ENCODE measurements at places on chromosomes 3 and 15. TPM values are rescaled to one million over a fixed set of nuclear protein-coding genes. Genes with fewer than 3 reads are reported as not detected.
A peak's percentile ranks its signal among the peaks of the same experiment; 100 is the strongest.

GRCh38 chr15:65916664-65917406, 47.5 kb downstream of the RAB11A start:
- peak; percentile 86 for DNase-seq
- no peak overlapping the region for H3K4me3 ChIP-seq
- no peaks in the 10 kb centered on the region for H3K27me3 ChIP-seq
- peaks cover 70% of the 10 kb centered on the region for H3K4me1 ChIP-seq
- H3K36me3 ChIP-seq: peaks cover 3% of the 10 kb centered on the region
- H3K27ac ChIP-seq: peak overlapping the region; percentile 73

Gene UROC1
- not detected for total RNA-seq

Gene NPHP3
- 48.7 TPM for total RNA-seq

DNA sequence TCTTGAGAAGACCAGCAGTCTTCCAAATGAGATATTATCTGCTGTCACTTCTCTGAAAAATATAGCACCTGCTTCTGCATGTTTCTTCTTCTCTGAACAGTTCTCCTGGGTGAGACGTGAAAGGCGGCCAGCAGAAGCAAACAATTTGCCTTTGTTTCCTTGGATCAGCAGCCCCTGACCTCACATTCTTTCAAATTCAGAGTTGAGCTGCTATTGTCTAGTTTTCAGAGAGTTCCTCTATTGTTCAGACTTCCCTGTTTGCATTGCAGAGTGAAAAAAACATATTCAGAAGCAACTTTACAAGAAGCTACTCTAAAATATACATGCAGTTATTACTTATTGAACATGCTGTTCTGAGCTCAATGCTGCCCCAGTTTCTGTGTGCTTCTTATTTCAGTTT, 653.6 kb downstream of the NAALADL2 start:
- H3K4me1 ChIP-seq: no peaks in the 10 kb centered on the region
- no peak overlapping the region for H3K4me3 ChIP-seq
- H3K27me3 ChIP-seq: no peaks in the 10 kb centered on the region
- H3K36me3 ChIP-seq: no peaks in the 10 kb centered on the region
- no peak for DNase-seq

Gene LRRK1
- 55.5 TPM for total RNA-seq
